ENCODE measurements at places on chromosomes 16 and 17.
A peak's percentile ranks its signal among the peaks of the same experiment; 100 is the strongest.

DNA sequence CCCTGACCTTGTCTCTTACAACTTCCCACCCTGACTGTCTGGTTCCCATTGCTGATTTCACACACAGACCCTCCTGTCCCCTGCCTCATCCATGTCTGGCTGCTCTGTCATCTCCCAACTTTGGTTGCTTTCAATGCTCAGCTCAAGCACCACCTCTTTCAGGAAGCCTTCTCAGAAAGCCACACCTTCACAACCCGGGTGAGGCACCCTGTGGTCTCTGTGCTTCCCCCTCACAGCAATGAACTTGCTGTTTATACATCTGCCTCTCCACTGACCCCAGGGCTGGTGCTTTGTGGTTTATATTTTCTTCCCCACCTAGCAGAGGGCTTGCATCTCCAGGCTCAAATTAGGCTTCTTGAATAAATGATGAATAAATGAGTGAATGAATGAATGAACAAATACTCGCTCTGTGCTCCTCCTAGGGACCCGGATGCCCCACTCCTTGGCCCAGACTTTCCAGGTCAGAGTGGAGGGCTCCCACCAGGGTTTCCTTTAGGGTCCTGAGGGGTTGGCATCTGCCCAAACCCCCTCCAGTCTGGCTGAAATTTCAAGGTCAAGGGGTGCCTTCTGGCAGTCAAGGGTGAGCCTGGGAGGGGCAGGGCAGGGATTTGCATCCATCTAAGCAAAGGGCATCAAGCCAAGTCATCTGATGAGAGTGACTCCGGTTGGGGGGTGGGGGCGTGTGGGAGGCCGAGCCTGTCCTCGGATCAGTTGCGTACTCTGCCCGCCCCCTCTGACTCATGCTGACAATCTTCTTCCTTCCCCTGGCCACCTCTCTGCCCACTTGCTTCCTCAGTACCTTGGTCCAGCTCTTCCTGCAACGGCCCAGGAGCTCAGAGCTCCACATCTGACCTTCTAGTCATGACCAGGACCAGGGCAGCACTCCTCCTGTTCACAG lies at the start of gene ITGAX:
ITGAX (plus strand) TSS at position 783 of the 898 bp plus-strand sequence; CDS start at position 862, 79 bp downstream.
- DNase-seq = no peak

DNA sequence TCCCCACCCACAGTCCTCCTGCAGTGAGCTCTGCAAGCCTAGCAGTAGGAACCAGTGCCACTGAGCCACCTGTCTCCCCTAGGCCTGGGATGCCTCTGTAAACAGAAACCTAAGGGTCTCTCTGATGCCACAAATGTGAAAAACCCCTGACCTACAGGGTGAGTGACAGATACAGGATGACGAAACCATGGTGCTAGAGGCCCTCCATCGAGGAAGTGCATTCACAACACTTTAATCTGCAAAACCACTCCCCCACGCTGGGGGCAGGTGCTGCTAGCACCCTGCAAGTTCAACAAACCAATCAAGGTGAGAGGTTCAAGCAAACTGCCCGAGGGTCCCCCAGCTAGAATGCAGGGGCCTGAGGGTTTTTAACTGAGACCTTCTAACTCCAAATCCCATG lies 59.5 kb downstream of the CDYL2 start:
- no peak for DNase-seq

DNA sequence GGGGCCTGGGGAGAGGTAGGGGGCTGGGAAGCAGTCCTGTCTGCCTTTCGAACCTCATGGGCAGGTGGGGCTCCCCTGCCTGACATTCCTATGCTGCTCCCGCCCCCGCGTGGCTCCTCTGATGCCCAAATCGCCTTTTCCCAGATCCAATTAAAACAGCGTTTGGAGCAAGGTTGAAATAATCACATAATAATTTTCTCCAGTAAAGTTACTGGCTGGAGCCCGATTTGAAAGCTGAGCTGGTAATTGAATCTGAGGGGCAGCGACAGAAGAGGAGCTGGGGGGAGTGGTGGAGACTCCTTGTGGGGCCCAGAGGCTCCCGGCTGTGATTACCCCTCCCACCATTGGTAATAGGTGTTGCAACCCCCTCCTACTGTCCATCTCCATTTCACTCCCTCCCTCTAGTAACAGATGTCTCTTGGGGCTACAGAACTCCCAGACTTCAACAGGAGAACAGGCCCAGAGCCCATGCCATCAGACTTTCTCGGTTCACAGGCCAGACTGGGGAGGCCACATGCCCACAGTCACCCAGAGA lies 38.9 kb upstream of the C1QL1 start:
- no peak for DNase-seq

- no peak for DNase-seq
Observed at GRCh38 chr16:69434066-69434465, 9.6 kb downstream of the CYB5B start.

GRCh38 chr17:63173903-63174302 lies 207.9 kb downstream of the TANC2 start:
- no peak for DNase-seq

- no peak for DNase-seq
Observed at GRCh38 chr16:17556276-17557052, 85.7 kb upstream of the XYLT1 start.

- no peak for DNase-seq
Observed at GRCh38 chr17:75344666-75345065, 55.4 kb upstream of the SLC25A19 start.

DNA sequence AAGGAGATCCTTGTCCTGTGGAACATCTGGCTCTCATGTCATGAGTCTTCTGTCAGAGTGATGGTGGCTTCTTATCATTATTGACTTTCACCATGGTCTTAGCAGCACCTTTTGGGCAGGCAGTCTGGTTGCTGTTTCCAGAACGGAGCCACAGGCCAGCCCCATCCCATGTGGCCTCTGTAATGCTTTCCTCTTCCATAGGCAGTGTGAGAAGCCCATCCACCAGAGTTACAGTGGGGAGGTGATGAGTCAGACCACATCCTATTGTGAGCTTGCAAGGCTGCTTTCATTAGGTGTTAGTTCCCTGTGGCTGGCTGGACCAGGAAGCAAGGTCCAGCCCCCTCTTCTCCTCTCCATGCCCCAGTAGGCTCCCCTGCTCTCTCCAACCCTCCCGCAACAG lies 30.8 kb upstream of the SPACA3 start:
- no peak for DNase-seq

- no peak for DNase-seq
Observed at GRCh38 chr17:35713069-35713728, 18.2 kb upstream of the RASL10B start.

DNA sequence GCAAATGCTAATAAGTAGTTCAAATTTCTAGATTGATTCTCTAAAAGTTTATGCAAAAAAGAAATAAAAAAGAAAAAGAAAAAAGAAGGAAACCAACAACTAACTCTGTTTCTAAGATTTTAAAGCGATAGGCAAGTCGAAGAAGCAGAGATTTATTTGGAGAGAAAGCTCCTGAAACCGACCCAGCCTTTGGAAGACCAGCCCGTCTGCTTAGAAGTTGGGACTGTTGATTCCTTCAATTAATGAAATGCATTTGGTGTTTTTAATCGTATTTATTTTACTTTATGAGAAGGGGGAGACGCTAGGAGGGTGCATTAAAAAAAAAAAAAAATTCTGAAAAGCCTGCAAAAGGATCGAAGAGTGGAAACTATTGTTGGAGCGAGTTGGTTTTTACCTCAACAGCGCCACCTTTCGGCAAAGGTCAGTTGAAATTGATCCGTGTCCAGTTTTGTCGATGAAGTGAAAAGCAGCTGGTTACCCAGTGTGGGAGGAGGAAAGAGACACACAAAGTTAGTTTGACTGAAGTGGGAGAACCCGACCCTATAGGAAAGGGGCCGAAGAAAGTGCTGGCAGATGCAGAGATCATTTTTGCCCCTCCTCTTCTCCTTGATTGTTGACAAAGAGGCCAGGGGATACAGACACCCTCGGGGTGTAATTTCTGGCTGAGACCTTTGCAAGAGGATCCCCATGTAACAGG lies 1.5 kb upstream of the MAF start:
- DNase-seq = peak; percentile 12

- no peak for DNase-seq
Observed at GRCh38 chr17:16100737-16101400, 101.2 kb downstream of the TTC19 start.

DNA sequence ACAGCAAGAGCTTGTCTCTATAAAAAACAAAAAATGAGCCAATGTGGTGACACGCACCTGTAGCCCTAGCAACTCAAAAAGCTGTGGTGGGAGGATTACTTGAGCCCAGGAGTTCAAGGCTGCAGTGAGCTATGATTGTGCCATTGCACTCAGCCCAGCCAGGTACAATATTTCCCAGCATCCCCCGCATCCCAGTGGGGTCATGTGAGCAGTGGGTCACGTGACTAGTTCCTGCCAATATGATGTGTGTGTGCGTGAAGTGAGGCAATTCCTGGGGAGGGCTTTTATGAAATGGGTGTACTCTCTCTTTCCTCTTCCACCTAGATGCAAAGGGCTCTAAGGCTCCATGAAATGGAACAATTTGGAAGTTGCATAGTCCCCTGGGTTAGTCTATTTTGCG lies 81.3 kb downstream of the GSG1L start:
- DNase-seq = no peak

DNA sequence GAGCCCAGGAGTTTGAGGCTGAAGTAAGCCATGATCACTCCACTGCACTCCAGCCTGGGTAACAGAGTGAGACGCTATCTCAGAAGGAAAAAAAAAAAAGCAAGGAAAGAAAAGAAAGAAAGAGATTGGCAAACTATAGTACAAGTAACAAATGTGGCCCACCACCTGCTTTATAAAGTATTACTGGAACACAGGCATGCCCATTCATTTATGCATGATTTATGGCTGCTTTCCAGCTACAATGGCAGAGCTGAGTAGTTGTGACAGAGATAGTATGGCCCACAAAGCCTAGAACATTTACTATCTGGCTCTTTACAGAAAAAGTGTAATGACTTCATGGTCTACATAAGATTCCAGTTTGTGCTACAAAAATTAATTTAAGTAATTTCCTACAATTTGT lies 23.6 kb downstream of the C16orf87 start:
- no peak for DNase-seq

GRCh38 chr16:74608381-74608780 lies 1.5 kb upstream of the GLG1 start:
- no peak for DNase-seq

GRCh38 chr16:1834096-1834495 lies 7.1 kb downstream of the FAHD1 start:
- no peak for DNase-seq

GRCh38 chr17:66848496-66848895 lies 13.6 kb downstream of the CACNG5 start:
- no peak for DNase-seq

GRCh38 chr17:76635659-76636360 lies 7.7 kb downstream of the ST6GALNAC1 start:
- DNase-seq = no peak

GRCh38 chr16:62059527-62059926 lies 23.3 kb upstream of the CDH8 start:
- no peak for DNase-seq

- no peak for DNase-seq
Observed at GRCh38 chr17:33371377-33371776, 78.3 kb upstream of the ASIC2 start.

GRCh38 chr17:75925103-75925502 lies 15.7 kb downstream of the FBF1 start:
- no peak for DNase-seq

GRCh38 chr17:36894177-36894576 lies 43.1 kb upstream of the LHX1 start:
- DNase-seq = no peak

- DNase-seq = peak; percentile 63
Observed at GRCh38 chr17:47278561-47278960, 24.9 kb downstream of the ITGB3 start.

GRCh38 chr17:81445642-81446503 lies 50.6 kb downstream of the BAHCC1 start:
- no peak for DNase-seq

- DNase-seq = no peak
Observed at GRCh38 chr16:81564421-81564911, 119.9 kb downstream of the CMIP start.

- no peak for DNase-seq
Observed at GRCh38 chr17:8924595-8924994, 40.9 kb downstream of the PIK3R5 start.

DNA sequence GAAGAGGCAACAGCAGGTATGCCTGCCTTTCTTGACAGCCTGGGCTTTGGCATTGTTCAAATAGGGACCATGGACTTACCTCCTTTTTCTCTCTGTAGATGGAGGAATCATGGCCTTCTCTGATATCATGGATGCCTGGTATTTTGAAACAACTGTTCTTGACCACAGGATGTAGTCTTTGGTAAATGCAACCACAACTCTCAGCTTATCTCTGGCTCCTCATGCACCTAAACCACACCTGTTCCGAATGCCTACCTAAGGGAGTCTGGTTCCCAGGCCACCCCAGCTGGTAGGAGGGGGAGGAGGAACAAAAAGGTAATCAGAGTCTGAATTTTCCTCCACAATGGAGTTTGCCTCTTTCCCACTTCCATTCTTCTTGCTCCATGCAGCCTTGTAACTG lies 18.8 kb downstream of the CDK5RAP3 start:
- no peak for DNase-seq

GRCh38 chr17:77571155-77571981 lies 387.1 kb upstream of the TNRC6C start:
- peak; percentile 86 for DNase-seq

DNA sequence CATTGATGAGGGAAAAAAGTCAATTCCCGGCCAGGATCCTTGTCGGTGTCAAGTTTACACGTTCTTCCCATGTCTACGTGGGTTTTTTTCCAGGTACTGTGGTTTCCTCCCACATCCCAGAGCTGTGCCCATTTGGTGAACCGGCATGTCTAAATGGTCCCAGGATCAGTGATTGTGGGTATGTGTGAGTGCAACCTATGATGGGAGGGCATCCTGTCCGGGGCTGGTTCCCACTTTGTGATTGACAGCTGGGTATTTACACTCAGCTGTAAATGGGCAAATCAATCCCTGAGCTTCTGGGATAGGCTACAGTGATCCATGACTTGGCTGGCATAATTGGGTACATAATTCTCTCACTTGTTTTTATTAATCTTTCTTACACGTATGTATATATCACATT lies 91.2 kb upstream of the IRX6 start:
- DNase-seq = no peak

DNA sequence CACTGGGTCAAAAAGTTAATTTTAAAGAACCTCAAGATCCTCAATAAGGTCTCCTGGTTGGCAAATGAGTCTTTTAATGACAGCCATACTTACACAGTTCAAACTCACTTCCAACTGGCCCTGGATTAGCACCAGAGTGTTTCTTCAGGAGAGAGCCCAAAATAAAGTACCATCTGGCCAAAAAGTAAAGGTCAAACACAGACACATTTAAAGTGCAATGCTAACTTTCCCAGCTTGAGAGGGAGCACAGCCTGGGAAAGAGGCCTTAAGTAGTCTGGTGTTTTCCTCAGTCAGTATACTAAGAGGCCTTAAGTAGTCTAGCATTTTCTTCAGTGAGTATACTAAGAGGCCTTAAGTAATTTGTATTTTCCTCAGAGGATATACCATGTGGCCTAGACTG lies 46.6 kb upstream of the ERN1 start:
- DNase-seq = no peak

DNA sequence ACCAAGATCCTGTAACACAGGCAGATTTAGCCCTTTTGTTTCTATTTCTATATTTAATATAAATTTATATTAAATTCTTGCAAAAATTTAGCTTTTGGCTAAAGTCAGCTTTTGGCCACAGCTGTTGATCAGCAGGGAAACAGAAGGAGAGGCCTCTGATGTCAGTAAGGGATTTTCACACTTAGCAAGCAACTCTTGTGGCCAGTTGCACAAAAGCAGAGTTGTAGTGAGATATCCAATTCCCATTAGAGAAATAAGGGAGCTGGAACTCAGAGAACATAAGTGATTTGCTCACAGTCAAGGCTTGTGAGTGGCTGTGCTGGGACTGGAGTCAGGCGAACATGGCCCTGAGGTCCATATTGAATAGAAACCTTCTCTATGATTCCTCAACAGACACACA lies 16.7 kb upstream of the HEATR6 start:
- no peak for DNase-seq

GRCh38 chr16:82924075-82924854 lies 297.5 kb downstream of the CDH13 start:
- peak; percentile 54 for DNase-seq

Measured in NCI-H526 treated with DMSO at 0.1 percent for 48 hours (cell line).